ENCODE measurements at places on chromosomes 1 and 21.

GRCh38 chr1:81478219-81478618 is 322.5 kb upstream of the ADGRL2 start:
- DNase-seq: peak; percentile 60

- no peak for DNase-seq
Observed at GRCh38 chr1:36382231-36382630, 3.5 kb downstream of the STK40 start.

GRCh38 chr1:112938210-112938609 is 17.8 kb downstream of the SLC16A1 start:
- DNase-seq: no peak

- no peak for DNase-seq
Observed at GRCh38 chr21:38333301-38334272, 76.8 kb downstream of the KCNJ15 start.

DNA sequence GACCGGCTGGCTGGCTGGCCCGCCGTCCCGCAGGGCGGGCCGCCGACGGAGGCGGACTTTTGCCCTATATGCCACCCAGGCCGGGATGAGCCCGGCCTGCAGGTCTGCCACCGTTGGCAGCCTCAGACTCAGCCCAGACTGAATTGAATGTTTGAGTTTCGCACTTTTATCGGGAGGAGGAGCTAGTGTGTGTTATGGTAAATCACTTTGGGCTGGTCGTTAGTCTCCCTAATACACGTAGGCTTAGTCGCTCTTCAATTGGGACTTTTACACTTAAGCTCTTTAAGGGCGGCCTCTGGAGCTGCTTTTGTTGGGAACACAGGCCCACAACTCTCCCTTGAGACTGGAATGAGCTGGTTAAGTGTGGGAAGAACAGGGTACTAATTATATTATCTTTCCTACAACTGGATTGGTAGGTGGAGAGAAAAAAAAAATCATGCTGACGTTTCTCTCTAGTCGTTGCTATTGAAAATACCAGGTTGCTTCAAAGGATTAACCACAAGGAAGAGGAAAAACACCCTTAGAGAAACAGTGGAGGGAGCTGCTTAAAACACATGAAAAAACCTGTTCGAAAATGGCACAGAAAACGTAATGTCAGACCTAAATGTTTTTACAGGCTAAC is 1.4 kb upstream of the IRF2BP2 start:
- no peak for DNase-seq

DNA sequence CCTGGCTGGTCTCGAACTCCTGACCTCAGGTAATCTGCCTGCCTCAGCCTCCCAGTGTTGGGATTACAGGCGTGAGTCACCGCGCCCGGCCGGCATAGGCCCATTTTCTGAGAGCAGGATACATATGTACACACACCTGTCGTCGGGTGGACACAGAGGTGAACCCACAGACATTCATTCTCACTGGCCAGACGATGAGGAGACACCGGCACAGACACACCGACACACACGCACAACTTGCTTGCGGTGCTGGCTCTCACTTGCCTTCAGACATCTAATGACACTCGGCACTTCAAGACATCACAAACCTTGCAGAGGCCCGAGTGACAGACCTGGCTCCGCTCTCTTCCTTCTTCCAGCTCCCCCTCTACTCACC is 579 bp downstream of the PTCH2 start:
- DNase-seq: no peak

DNA sequence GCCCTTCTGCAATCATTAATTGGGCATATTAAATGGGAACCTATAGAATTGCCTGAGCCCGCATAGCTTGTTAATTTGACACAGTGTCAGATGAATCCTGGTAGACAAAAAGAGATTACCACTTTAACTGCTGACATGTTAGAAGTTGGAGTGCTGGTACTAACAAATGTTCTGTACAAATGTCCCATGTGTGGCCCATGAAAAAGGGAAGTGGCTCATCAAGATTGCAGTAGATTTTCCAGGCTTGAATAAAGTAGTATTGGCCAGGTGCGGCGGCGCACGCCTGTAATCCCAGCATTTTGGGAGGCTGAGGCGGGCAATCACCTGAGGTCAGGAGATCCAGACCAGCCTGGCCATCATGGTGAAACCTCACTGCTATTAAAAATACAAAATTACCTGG is 45.6 kb downstream of the GNPAT start:
- DNase-seq: no peak

DNA sequence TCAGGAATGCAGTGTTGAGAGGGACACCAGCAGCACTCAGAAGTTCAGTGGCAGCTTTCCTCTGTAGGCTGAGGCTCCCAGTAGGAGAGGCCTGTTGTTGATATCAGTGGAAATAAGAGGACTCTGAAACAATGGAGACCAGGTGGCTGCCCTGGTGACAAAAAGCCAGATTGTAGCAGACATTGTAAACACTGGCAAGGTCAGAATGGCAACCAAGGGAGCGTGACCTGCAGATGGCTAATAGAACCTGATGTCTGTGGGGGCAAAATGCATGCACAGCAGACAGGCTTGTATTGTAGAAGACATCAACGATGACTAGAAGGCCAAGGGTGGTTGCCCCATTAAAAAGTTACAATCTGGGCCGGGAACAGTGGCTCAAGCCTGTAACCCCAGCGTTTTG is 53.1 kb upstream of the GPR37L1 start:
- no peak for DNase-seq

DNA sequence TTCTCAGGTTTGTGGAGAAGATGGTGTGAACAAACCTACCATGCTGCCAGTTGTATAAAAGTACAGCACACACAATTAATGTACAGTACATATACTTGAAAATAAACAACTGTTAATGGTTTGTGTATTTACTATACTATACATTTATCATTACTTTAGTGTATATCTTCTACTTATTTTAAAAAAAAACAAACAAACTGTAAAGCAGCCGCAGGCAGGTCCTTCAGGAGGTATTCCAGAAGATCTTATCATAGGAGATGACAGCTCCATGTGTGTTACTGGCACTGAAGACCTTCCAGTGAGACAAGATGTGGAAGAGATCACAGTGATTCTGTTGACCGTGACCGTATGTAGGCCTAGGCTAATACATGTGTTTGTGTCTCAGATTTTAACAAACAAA is 155.7 kb downstream of the COP1 start:
- no peak for DNase-seq

DNA sequence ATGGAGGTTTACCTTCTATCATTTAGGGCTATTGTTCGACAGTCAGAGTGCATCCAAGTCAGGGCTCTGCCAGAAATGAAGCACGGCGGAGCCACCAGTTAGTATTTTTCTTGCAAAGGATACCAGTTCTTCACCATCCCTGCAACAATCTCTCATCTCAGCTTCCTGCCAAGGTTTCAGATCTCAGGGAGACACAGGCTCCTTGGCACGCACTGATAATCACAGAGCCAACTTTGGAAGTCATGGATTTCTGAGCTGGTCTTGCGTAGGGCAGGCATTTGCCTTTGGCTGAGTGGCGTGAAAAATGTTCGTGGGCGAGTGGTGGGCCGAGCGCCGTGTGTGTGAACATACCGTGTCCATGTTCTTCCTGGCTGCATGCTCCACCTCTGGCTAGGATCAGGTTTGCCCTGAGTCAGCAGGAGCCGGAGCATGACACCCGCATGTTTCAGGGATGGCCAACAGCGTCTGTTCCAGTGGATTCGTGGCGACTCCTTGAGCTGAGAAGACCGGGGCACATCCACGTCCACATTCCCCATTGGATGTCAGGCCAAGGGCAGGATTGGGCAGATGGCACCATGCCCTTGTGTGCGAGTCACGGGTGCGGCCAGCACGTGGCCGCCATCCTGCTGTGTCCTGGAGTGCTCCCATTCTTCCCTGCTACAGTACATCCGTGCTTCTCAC is 118.5 kb upstream of the C1orf174 start:
- no peak for DNase-seq

DNA sequence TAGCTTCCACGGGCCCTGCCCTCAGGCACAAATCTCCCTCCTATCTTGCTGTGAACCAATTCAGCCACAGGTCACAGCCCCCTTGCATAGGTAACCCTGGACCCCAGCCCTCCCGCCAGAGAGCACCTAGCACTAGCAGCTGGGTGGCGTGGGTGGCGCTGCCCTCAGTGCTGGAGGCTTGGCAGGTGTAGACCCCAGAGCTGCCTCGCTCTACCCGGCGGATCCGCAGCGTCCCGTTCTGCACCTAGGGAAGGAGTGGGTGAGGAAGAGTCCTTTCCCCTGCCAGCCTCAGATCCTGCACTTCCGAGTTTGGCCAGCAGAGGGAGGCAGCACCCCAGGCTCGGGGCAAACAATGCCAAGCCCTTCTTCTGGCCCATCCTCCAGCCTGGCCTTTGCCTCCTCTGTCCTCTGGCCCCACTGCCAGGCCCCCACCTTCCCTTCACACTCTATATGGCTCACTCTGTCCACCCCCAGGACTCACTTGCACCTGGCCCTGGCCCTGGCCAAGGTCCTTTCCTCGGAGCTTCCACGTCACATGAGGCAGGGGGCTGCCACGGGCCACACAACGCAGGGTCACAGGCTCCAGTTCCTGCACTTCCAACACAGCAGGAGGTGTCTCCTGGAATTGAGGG is 9.0 kb downstream of the IGSF9 start:
- DNase-seq: peak; percentile 78

DNA sequence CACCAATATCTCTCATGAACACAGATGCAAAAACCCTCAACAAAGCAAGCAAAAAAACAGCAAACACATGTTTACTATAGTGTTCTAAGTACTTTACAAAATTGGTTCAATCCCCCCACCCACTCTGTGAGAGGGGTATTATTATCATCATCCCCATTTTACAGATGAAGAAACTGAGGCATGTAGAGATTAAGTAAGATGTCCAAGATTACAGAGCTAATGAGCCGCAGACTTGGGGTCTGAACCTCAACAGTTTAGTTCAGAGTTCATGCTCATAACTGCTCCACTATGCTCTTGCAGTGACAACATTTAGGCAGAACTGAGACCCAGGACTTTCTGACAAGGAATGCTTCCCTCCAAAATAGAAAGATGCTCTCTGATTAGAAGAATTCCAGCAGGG is 21.9 kb downstream of the CLSTN1 start:
- no peak for DNase-seq

- DNase-seq: peak; percentile 76
Observed at GRCh38 chr1:20194757-20195461, 8.6 kb upstream of the PLA2G2C start.

- no peak for DNase-seq
Observed at GRCh38 chr1:37078866-37079265, 44.6 kb upstream of the GRIK3 start.

GRCh38 chr1:64898107-64898861 is 68.1 kb downstream of the JAK1 start:
- peak; percentile 88 for DNase-seq

- DNase-seq: no peak
Observed at GRCh38 chr1:40407453-40407852, 33.9 kb downstream of the SMAP2 start.

DNA sequence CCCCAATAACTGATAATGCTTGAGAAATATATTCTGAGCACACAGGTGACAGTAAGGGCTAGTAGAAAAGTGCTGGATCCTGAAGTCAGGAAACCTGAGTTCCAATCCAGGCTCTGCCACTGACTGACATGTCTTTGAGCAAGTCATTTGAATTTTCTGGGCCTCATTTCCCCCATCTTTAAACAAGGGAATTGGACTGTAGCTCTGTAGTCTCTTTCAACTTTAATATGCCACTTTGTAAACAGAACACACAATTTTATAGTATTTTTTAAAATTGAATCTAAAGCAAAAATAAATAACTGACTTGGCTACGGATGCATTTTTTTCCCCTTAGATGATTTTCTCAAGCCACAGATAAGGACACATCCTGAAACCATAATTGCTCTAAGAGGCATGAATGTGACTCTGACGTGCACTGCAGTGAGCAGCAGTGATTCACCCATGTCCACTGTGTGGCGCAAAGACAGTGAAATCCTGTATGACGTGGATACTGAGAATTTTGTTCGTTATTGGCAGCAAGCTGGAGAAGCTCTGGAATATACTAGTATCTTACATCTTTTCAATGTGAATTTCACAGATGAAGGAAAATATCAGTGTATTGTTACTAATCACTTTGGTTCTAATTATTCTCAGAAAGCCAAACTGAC is 37.0 kb downstream of the LRIG2 start:
- peak; percentile 54 for DNase-seq

- peak; percentile 73 for DNase-seq
Observed at GRCh38 chr1:12549460-12550349, 68.3 kb downstream of the DHRS3 start.

DNA sequence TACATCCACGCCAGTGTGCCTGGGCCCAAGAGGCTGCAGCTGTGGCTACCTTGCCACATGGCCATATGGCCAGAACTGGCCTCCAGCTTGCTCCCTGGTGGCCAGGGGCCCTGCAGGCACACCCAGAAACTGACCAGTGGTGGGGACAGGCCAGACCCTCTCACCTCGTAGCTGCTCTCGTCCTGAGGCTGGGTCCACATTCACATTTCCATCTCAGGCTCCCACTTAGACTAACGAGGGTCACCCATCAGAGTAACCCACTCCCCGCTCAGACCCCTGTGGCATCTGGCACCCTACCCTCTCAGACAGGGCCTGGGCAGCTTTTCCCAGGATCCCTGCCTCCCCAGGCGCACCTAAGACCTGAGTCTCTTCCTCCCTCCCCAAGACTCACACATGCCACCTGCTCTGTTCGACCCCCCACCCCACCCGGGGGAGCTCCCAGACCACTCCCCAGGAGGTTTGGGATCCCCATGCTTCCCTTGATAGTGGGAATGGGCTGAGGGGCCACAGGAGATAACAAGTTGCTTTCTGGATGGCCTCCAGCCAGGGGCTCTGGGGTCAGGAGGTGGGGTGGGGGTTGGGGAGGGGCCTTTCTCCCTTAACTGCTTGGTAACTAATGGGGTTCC is 21.3 kb upstream of the RNU1-4 start:
- DNase-seq: no peak

- no peak for DNase-seq
Observed at GRCh38 chr21:31555741-31556191, 103.7 kb upstream of the SOD1 start.

DNA sequence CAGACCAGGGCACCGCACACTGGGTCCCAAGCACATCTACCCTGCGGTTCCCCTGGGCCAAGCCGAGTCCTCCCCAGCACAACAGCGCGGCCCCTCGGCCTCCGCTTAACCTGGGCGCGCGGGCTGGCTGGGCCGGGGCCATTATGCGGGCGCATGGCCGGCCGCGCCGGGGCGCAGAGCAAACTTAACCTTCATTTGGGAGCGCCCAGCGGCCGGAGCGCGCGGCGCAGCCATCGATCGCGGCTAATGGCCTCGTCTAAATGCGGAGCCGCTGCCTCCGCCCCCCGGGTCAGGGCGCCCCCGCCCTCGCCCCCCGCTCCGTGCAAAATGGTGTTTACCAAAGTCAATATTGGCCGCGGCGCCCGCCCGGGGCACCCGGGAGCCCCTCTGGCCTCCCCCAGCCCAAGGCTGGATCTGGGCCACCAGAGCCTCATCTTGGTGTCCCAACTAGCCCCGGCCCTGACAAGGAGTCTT is 272.1 kb downstream of the TRABD2B start:
- DNase-seq: peak; percentile 37

DNA sequence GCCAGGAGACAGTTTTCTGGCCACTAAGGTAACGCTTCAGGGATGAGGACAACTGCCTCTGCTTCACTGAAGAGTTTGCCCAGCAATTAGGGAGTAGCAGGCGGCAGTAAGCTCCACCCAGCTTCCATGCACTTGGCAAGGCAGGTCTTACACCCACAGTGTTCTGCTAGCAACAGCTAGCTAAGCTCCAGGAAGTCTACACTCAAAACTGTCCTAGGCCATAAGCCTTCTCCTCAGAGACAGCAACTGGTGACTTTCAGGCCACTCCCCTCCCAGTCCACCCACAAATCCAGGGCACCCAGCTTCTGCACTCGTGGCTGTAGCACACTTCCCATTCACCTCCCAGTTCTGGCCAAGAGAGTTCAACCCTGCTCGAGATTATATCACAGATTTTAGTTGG is 47.3 kb downstream of the KMO start:
- no peak for DNase-seq

- DNase-seq: no peak
Observed at GRCh38 chr1:160888926-160889325, 3.9 kb upstream of the ITLN1 start.
